ENCODE measurements at places on chromosomes 13 and 19.

DNA sequence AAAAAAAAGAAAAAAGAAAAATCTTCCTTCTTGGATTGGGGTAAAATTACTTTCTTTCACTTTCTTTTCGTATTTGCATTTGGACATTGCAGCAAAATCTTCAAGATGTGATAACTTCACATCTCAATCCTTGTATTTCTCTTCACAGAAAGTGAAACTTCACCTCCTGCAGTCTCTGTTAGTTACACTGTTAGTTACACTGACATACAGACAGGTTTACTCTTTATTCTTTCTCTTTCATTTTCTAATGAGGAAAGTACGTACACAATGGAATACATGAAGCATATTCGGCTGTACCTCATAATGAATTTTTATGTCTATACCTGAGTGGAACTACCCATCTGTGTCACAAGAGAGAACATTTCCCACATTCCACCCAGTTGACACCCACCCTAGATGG lies 459.1 kb upstream of the GPC6 start:
- DNase-seq = no peak

- peak; percentile 70 for DNase-seq
Observed at GRCh38 chr13:112587212-112587763, 665 bp downstream of the TUBGCP3 start.

DNA sequence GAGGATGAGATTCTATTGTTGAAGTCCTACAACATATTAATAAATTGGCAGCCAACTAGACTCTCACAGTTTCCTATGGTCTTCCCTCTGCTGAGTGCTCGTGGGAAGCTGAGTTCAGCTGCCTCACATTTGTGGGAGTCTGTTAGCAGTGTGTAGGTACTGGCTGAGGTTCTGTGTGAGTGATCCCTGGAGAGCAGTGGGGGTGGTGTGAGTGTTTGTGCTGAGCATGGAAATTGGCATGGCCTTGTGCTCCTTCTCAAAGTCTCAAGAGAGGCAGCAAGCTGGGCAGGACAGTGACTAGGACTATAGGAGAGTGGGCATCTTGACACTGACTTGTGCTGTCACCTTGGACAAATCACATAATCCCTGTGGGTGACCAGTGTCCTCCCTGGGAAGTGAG lies 298.3 kb downstream of the MTUS2 start:
- DNase-seq = no peak

DNA sequence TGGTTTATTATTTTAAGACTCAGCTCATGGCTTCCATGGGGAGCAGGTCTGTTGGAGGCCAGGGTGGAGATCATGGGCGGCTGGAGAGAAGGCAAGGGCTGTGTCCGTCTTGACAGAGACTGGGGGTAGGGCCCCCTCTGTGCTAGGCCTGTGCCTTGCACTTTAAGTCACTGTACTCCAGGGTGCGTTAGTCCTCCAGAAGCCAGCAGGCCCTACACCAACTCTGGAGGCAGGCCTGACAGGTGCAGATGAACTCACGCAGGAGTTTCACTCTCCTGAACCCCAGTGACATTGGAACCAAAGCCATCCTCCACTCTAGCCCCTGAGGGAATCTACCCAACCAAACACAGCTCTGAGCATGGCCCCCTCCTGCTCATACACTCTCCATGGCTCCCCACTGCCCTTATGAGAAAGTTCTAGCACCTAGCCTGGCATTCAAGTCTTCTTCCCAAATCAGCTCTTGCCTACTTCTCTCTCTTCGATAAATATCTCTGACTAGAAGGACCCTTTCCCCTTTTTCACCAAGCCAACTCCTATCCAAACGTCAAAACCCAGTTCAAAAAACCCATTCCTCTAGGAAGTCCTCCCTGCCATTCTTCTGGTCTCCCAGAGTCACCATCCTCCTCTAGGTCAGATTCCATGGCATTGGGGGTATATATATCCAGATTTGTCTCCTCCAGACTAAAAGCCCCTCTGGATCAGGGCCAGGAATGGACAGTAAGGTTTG lies 15.1 kb downstream of the MEF2B start:
- no peak for DNase-seq

DNA sequence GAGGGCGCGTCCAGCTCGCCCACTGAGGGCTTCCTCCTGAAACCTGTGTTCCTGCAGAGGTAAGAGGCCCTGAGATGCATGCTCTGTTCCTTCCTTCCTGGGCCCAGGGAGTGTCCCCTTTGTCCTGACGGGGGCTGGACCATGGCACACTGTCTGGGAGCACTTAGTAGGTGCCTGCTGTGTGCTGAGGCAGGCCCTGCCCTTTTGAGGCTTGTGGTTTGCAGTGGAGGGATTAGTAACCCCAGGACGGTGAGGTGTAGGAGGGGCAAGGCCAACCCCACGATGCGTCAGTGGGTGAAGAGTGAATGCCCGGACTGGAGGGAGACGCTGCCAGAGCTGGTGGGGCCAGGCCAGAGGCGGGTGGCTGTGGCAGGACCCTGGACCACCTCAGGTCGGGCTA lies 11.2 kb upstream of the F2RL3 start:
- no peak for DNase-seq

DNA sequence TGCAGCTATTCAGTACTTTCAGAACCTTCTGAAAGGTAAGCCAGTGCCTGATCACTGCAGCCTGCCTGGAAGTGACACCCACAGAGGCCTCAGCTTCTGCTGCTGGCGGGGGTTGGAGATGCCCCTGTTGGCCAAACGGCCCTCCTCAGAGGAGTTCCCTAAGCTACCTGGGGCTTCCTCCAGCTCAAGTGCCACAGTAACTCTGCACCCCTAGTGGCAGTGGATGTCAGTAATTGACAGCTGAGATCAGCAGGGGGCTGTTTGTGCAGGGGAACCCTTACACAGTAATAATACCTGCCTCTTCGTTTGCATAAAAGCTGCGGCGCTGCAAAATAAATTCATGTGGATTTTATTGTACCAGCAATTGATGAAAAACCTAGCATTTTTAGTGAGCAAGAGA lies 28.9 kb downstream of the TDRD12 start:
- no peak for DNase-seq

All from stimulated activated CD4-positive, alpha-beta T cell treated with anti-CD3 and anti-CD28 coated beads, Interleukin-1b, Interleukin-23, amount 100 ng/mL, for 24 hours (primary cell).